ENCODE measurements at places on chromosomes 7 and 10. TPM values are rescaled to one million over a fixed set of nuclear protein-coding genes. Genes with fewer than 3 reads are reported as not detected.

DNA sequence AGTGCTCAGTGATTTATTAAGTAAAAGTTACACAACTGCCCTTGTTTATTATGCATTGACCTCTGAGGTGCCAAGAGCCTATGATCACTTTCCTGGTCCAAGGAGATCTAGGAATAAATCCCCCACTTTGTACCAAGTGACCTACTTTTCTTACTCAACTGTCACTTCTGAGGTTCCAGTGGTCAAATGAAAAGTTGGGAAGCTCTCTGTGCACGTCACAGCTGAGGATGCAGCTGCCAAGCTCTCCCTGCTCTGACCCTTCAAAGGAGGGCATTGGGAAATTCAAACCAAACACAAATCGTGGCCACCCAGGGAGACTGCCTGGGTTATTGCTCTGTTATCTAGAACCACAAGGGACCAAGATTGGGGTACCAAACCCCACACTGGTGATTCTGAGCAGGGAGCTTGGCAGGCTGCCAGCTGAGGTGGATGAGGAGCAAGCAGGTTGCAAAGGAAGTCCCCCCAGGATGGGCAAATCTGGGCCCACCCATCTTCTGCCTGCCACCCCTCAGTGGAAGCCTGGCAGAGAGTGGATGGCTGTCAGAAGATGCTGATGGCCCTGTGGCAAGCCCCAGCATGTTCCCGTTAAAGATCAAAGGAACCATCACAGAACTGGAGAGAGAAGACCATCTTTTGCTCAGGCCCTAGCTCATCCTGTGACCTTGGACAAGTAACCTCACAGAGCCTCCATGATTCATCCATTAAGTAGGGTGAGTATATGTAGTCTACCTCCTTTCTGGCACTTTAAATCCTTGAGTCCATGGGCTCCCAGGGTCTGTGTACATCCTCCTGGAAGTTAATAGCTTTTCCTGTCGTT lies 106.8 kb downstream of the PPP1R3C start:
- no peak overlapping the region for H3K27ac ChIP-seq
- H3K4me1 ChIP-seq: no peaks in the 10 kb centered on the region
- peaks cover 2% of the 10 kb centered on the region for H3K27me3 ChIP-seq
- H3K4me3 ChIP-seq: no peak overlapping the region

DNA sequence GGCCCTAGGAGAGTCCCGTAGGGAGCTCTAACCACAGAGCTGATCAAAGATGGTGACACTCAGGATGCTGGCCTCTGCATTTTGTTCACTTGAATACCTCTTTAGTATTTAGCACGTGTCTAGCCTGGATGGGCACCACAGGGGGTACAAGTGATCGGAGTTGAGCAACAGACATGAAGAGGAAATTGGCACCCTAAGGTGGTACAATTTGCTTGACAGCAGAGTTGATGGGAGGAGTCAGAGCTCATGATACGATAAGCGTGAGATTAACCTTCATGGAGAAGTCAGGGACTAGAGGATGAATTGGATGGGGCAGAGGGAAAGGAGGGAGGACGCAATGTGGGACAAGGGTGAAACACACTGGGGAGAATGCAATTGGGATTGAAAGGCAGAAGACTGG lies 9.9 kb upstream of the ZNF212 start:
- peaks cover 15% of the 10 kb centered on the region for H3K36me3 ChIP-seq
- no peak overlapping the region for H3K27ac ChIP-seq
- peaks cover 12% of the 10 kb centered on the region for H3K27me3 ChIP-seq
- H3K4me1 ChIP-seq: peaks cover 4% of the 10 kb centered on the region

DNA sequence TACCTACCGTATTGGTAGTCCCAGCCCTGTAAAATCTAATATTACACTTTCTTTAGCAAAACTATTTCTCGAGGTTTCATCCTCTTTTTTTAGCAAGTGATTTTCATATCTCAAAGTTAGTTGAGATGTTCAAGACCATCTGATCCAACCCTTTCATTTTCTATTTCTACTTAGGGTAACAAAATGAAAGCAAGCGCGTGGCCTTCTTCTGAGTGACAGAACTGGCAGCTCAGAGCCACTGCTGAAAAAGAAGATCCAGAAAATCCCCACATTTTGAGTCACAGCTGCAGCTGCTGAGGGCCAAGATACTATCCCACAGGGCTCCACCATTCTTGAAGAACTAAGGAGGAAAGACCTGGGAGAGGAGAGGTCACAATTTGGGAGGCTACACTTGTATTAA lies 24.8 kb upstream of the ZNF800 start:
- no peak overlapping the region for H3K4me3 ChIP-seq
- DNase-seq: no peak
- no peaks in the 10 kb centered on the region for H3K4me1 ChIP-seq

GRCh38 chr7:44922351-44922694 lies 37.0 kb upstream of the PURB start:
- H3K27me3 ChIP-seq: no peaks in the 10 kb centered on the region
- H3K4me3 ChIP-seq: no peak overlapping the region
- H3K4me1 ChIP-seq: no peaks in the 10 kb centered on the region

GRCh38 chr7:47901542-47901941 lies 46.7 kb downstream of the PKD1L1 start:
- no peaks in the 10 kb centered on the region for H3K36me3 ChIP-seq
- H3K4me3 ChIP-seq: no peak overlapping the region
- no peak for DNase-seq
- H3K27ac ChIP-seq: no peak overlapping the region

- no peak for DNase-seq
- no peak overlapping the region for H3K4me3 ChIP-seq
- peaks cover 16% of the 10 kb centered on the region for H3K4me1 ChIP-seq
- peaks cover 4% of the 10 kb centered on the region for H3K27me3 ChIP-seq
Measured at GRCh38 chr10:44952779-44953231, 6.8 kb upstream of the RASSF4 start.

DNA sequence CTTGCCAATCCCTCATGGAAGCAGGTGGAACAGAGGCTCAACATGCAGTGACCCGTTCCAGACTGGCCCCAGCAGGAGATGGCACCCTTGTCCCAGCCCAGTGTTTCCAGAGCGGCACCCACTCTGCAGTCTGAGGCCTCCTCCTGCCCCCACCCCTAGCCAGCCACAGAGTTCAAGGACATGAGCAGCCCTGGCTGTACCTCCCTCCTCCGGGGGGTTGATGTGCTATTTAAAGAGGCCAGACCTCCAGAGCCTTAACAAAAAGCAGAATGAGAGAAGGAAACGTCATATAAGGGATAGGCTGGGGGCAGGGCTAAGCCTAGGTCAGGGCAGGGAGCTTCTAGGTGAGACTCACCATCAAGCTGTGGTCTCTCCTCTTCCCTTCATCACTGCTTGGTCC lies 115.7 kb upstream of the NANOS1 start:
- no peak overlapping the region for H3K4me3 ChIP-seq
- H3K27ac ChIP-seq: no peak overlapping the region
- no peaks in the 10 kb centered on the region for H3K36me3 ChIP-seq
- peaks cover 3% of the 10 kb centered on the region for H3K27me3 ChIP-seq
- no peak for DNase-seq

DNA sequence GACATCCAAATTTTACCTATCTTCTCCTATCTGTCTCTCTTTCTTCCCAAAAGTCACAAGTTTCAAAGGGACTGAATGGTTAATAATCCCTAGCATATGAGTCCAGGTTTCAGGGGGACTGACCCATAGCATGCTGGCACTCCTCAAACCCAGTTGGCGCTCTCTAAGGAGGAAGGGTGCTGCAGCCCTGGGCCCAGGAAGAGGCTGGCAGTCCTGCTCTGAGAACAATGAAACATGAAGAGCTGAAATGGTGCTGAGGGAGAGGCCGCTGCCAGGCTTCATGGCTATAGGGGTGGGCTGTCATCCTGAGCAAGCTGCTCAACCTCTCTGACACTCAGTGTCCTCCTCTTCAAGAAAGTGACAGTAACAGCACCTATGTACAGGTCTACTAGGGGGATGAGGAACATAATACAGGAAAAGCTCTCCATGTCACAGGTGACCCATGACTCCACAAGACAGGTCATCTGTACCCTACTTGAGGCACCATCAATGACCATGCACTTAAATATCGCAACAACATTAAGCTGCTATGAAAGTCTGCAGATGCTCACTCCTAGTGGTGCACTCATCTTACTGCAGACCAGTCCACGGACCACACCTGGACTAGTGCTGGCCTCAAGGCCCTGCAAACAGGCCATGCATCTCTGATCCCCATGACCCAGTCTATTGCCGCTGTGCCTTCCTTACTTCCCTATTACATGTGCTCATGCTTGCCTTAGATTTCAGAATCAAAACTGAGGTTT lies 17.0 kb downstream of the COBL start:
- H3K27ac ChIP-seq: no peak overlapping the region
- no peak overlapping the region for H3K4me3 ChIP-seq
- DNase-seq: no peak
- no peaks in the 10 kb centered on the region for H3K36me3 ChIP-seq
- H3K27me3 ChIP-seq: peaks cover 2% of the 10 kb centered on the region

EPHB4 gene
- total RNA-seq: 288 TPM

DNA sequence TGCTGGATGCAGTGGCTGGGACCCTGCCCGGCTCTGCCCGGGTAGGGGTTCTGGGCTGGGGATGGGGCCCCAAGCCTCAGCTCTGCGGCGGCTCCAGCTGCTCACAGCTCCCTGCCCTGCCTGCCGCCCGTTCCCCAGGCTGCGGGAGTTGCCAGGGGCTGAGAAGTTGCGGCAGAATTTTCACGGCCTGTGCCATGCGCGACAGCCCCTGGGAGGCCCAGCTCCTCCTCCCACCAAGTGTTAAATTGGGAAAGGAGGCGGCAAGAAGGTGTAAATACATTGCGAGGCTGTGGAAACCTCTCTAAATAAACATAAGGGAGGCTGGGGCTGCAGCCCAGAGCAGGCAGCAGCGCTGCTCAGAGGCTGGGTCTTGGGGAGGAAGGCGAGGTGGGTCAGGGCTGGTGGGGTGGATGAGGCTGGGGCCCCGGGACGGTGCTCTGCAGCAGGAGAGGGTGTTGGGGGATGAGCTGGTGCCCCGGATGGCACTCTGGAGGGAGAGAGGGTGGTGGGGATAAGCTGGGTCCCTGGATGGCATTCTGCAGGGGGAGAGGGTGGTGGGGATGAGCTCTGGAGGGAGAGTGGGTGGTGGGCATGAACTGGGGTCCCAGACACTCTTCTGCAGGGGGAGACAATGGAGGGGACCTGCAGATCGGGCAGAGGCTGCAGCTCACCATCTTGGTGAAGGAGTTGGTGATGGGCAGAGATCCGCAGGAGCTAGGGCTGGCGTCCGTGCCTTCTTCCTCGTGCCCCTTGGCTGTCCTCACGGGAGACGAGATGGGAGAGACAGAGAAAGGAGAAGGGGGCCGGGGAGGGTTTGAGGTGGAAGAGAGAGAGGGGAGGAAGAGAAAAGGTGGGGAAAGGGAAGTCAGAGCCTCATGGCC lies 85.5 kb upstream of the GNA12 start:
- no peak for DNase-seq
- peaks cover 5% of the 10 kb centered on the region for H3K36me3 ChIP-seq
- no peak overlapping the region for H3K27ac ChIP-seq
- peaks cover 6% of the 10 kb centered on the region for H3K27me3 ChIP-seq
- H3K4me3 ChIP-seq: no peak overlapping the region

ABCC2 gene
- 1.9 TPM for total RNA-seq

GRCh38 chr10:59873896-59874295 lies 32.5 kb downstream of the CCDC6 start:
- H3K4me3 ChIP-seq: no peak overlapping the region
- H3K27me3 ChIP-seq: peaks cover 4% of the 10 kb centered on the region

NOM1 gene
- total RNA-seq: 33.6 TPM

GRCh38 chr7:27148756-27149641 lies 1.4 kb upstream of the HOXA6 start:
- peaks cover 24% of the 10 kb centered on the region for H3K4me1 ChIP-seq
- H3K4me3 ChIP-seq: no peak overlapping the region
- no peak for DNase-seq
- H3K27ac ChIP-seq: no peak overlapping the region

NRG3 gene
- total RNA-seq: 8.2 TPM

DNA sequence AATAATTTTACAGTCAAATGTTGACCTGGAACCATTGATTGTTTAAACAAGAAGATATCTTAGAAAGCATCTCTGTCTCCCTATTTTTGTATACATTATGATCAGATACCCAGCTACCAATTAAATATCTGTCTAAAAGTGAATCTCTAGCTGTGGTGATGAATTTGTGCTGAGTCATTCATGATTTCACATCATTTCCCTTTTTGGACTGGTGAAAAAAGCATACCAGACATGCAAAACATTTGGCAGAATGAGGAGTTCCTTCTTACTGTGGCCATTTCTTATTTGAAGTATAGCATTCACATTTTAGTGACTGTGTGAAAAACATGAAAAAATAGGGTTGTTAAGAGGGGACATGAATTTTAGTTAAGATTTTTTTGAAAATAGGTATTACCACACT lies 98.0 kb upstream of the GATA3 start:
- DNase-seq: no peak
- no peak overlapping the region for H3K4me3 ChIP-seq
- peaks cover 16% of the 10 kb centered on the region for H3K4me1 ChIP-seq
- H3K36me3 ChIP-seq: no peaks in the 10 kb centered on the region
- peak overlapping the region; percentile 90 for H3K27ac ChIP-seq

LRRN3 gene
- not detected for total RNA-seq

DNA sequence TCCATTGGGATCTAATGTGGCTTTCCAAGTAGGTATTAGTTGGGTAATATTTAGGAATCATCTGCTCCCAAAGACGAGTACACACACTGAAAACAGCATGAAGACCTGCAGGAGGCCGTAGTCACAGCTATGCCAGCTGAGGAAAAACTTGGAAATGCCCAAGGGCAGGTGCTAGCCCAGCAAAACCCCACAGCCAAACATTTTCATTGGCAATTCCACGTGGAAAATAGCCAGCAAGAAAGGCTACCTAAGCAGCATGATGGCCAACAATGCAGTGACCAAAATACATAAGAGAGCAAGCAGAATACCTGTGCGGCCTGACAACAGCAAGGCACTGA lies 32.7 kb downstream of the DOCK4 start:
- no peak overlapping the region for H3K4me3 ChIP-seq
- no peak for DNase-seq
- H3K27ac ChIP-seq: peak overlapping the region; percentile 68
- peaks cover 7% of the 10 kb centered on the region for H3K27me3 ChIP-seq
- H3K4me1 ChIP-seq: peaks cover 47% of the 10 kb centered on the region

DNA sequence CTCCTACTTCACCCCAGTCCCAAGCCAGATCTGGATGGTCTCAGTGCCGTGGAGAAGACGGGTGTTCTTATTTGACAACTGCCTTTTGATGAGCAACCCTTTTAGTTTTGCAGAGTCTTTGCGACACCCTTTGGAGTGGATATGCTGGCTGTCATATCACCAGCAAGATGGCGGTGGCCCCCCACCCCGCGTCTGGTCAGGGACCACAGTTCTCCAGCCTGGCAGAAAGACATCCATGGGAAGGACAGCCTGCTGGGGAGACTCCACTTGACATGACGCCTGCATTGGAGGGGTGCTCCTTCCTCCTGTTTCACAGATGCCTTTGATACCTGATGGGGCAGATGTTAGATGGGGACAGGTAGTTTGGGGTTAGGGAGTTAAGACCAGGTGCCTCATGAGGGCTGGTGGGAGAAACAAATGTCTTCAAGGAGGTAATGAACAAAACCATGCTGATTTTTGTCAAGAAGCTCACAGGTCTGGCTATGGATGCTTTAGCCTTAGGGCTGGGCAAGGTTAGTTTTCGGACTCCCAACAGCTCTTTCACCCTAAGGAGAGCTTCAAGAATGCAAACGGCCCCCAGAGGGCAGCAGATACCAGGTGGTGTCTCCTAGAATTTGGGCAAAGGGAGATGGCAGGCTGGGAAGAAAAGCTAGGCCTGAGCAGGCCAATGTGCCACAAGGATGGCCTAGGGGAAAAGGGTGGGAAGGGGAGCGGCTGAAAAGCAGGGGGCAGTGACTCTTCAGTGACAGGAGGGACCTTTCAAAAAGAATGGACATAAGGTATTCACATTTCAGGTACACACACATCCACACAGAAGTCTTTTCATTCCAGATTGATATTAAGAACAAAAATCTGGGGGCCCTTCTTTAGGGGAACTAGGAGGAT lies 95.2 kb downstream of the CLEC2L start:
- no peak overlapping the region for H3K4me3 ChIP-seq
- no peaks in the 10 kb centered on the region for H3K27me3 ChIP-seq
- H3K27ac ChIP-seq: peak overlapping the region; percentile 9

HUS1 gene
- 27.4 TPM for total RNA-seq
